ENCODE measurements at places on chromosomes 5 and 9.

- no peak for DNase-seq
These were observed 28.7 kb upstream of the TIMD4 start for GRCh38 chr5:156991714-156992113.

DNA sequence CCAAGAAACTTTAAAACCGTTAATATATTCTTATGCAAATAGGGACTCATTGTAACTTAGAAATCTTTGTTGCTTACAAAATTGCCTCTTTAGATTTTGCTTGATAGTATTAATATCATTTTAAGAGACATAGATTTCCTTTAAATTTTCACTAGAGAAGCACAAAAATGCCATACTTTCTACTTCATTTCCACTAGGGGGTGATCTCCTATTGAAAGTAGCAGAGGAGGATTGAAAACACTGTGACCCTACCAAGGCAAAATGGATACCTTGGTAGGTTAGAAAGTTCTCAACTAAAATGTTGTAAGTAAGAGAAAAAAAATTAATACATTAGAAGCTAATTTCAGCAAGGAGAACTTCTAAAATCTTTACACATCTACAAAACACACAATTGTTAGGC, 204.9 kb downstream of the CHSY3 start:
- no peak for DNase-seq

- no peak for DNase-seq
These were observed 2.1 kb downstream of the NR4A3 start for GRCh38 chr9:99823681-99824377.

DNA sequence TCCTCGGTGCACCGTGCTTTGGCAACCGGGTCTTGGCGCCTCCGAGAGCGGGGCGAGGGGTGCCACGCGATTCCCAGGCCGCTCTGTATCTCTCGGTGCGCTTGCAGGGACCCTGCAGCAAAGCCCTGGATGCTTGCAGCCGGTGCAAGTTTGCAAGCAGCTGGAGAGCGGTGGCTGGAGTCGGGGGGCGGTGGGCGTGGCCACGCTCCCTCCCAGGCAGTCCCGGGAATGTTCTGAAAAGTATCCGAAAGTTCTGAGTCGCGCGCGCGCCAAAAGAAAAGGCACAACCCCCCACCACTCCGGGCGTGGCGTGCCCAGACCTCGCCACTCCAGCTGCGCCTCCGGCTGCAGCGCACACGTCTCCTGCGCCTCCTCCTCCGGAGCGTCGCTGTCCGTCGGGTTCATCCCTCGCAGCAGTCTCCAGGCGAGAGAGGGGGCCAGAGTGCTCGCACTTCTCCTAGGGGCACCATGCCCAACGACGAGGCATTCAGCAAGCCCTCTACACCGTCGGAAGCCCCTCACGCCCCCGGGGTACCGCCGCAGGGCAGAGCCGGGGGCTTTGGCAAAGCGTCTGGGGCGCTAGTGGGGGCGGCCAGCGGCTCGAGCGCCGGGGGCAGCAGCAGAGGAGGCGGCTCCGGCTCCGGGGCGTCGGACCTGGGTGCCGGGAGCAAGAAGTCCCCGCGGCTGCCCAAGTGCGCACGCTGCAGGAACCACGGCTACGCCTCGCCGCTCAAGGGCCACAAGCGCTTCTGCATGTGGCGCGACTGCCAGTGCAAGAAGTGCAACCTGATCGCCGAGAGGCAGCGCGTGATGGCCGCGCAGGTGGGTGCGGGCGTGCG, at the start of gene DMRT1:
DMRT1 (plus strand) TSS at position 327 of the 839 bp plus-strand sequence; CDS start at position 469, 142 bp downstream.
- no peak for DNase-seq

- DNase-seq = no peak
These were observed 116.7 kb upstream of the KLF4 start for GRCh38 chr9:107606149-107606790.

GRCh38 chr5:54178207-54178606, 132.2 kb downstream of the ARL15 start:
- no peak for DNase-seq

GRCh38 chr9:10875752-10876151, 262.9 kb upstream of the PTPRD start:
- DNase-seq = no peak

- no peak for DNase-seq
These were observed 226.5 kb downstream of the DTWD2 start for GRCh38 chr5:118761814-118762213.

DNA sequence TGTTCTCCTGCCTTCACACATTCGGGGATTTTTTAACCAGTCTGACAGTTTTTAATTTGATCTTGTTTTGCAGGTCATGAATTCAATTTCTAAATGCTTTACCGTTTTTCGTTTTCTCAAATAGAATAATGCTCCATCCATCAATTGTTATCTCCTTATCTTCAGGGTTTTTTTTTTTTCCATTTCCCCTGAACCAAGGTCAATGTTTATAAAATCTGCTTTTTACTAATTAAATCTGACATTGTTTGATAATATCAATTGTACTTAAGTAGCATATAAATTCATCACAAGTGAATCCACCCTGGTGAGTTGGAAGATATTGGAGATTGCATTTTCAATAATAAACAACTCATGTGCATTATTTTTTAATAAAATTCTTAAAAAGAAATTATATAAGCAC, 2004.6 kb upstream of the WWC1 start:
- DNase-seq = no peak

DNA sequence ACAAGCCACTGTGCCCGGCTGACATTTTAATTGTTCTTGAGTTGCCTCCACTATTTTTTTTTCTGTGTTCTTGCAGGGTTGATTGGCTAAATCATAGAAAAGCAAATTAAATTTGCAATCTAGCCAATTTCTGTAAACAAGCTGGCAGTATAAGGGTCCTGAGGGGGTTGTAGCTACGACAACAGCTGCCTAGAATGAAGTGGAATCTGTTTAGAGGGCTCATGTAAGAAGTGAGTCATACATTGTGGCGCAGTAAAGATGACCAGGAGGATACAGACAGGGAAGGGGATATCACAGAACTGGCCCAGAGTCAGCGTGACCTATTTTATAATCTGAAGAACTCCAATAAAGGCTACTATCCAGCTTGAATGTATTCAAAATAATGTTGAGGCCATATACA, 82.2 kb upstream of the TLE1 start:
- no peak for DNase-seq

DNA sequence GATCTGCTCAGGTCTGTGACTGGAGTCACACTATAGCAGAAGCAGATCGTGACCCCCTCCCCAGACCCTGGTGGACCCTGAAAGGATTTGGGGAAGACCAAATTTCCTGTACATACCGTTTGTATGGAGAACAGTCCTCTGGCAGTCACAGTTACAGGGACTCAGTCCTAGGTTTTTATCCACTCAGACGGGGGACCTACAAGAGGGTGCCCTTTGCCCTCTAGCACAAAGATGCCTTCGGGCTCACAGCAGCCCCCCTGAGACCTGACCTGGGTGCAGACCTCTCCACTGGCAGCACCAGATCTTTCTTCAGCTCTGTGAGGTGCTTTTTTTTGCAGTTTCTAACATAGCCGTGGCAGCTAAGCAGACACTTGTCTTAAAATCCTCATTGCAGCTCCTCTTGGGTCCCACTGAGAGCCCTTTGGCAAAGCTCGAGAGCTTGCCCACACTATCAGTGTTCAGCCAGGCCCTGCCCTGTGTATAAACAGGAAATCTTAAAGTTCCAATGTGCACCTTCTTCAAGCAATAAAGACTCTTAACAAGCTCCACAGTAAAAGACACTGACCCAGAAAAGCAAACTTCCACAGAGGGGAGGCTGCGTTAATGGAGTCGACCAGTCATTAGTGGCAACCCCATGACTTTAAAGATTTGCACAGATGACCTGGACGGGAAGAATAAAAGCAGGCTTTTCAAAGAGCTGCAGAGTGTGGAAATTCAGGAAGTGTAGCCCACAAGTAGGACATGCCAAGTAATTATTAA, 71.8 kb upstream of the LHFPL2 start:
- no peak for DNase-seq

DNA sequence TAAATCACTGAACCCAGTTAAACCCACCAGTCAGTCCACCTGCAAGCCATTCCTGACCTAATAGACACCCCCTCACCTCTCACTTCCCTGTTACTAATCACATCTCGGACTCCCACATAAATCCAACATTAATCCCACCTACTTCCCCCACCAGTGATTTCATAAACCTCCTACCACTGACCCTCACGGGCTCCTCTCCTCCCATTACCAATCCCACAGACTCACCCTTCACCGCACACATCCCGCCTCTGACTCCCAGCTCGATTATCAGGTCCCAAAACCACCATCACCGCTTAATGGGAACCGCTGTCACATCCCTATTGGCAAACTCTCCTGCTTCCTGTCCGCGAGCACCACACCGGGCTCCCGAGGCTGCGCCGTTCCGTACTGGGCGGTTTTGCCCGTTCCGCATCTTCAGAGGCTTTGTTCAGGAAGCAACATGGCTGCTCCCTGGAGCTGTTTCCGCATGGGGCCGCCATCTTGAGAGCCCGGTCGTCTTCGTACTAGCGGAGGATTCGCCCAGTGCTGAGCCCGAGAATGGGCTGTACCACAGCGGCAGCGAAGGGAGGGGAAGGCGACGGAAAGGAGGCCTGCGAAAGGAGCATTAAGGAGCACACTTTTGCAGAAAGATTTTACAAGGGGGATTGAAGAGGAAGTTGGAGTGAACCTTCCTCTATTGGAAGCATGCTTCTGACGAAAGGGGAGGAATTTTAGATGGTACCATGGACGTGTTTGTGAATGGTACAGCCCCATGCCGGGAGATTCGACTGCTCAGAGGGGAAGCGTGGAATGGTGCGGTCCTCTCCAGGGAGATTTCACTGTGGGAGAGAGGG, at the start of gene ZNF300:
ZNF300 (minus strand) TSS at position 502 of the 833 bp plus-strand sequence. CDS start 1,825 bp downstream, outside the sequence.
- peak; percentile 18 for DNase-seq

DNA sequence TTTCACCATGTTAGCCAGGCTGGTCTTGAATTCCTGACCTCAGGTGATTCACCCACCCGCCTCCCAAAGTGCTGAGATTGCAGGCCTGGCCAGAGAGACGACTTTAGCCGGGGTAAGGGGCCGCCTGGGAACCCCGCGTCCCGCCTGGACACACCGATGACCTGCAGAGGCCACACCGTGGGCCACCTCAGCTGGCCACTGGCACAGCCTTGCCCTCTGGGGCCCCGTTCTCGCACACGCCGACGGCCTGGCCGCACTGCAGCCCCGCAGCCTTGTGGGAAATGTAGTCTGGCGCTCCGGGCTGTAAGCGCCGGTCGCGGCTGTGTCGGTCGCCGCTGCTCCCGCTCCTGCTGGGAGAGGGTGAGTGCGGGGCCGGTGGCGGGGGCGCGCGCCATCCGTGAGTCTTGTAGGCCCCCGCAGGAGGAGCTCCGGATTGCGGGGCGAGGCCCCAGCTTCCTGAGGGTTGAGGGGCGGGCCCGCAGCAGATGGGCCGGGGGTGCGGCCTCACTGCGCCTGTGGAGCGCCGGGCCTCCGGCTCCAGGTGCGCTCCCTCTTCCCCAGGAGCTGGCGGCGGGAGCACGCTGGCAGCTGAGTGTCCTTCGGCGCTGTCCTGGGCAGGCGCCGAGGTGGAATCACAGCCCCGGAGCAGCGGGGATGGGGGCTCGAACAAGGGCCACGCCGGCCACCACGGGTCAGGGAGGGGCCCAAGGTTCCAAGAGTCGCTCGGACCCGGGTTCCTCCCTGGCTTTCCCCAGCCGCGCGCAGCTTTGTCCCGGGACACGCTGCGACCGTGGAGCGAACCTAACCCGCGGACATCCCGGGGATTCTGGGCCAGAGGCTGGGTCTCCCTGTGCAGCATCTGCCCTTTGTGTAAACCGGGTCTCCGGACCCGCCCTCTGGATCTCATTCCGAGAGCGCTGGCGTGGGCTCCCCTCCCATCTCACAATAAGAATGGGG, at the start of gene ZFP2:
ZFP2 (plus strand) TSS at position 299 of the 957 bp plus-strand sequence. CDS start 35,401 bp downstream, outside the sequence.
- no peak for DNase-seq
